HTR-8/SVneo (cell line): ENCODE measurements at places on chromosomes 11 and 22.

- no peak for DNase-seq
Measured at GRCh38 chr22:31332010-31332409, 14.1 kb downstream of the PATZ1 start.

GRCh38 chr11:27807596-27807995 lies 107.3 kb upstream of the BDNF start:
- no peak for DNase-seq

GRCh38 chr11:117426941-117427340 lies 99.3 kb downstream of the CEP164 start:
- DNase-seq, result no peak

DNA sequence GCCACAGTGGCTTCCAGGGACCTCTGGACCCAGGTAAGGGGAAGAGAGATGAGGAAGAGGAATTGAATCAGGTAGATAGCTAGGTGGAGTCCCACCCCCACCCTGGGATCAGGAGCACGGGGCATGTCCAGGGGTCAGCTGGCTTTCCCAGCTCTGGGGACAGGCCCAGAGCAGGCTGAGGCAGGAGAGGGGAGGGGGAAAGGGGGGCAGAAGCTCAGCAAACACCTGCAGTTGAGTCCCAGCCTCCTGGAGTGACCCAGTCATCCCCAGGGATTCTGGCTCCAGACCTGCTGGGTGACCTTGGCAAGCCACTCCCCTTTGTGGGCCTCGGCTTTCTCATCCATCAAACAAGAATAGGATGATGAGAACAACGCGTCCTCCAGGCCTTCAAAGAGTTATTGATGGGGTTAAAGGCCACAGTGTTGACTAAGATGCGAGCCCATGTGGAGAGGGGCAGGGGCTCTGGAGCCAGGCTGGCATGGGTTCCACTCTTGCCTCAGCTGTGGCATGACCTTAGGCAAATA lies 16.0 kb downstream of the STARD10 start:
- no peak for DNase-seq

DNA sequence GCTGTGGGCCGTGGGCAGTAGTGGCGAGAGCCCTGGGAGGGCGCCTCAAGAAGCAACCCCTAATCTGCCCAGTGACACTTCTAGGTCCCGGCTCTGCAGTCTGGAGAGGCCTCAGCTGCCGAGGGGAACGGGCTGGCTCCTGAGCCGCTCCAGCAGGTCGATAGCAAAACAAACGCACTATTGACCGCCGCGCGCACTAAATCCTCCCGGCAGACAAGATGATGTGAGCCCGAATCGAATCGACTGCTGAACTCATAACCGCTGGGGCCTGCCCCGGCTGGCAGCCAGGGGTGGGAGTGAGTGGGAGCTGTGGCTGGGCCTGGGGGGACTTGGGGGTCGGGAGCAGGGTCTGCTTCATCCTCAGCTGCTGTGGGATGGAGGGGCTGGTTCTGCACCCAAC lies 36.1 kb downstream of the FLRT1 start:
- DNase-seq, result no peak

- DNase-seq, result no peak
Measured at GRCh38 chr11:76642341-76642740, 28.2 kb downstream of the LRRC32 start.

DNA sequence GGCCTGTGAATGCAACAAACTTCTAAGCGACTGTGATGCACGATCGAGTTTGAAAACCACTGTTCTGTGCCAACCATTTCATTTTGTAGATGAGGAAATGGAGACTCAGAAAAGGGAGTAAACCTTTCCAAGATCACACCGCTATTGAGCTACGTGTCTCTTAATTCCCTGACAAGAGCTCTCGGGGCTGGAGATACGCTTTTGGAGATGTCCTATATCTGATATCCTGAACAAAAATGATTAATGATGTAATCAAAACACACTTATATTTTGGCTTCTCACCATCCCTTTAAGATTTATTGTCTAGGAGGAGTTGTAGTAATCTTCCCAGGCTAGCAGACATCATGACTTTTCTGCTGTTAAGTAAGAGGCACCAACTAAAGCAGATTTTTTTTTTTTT lies 1.7 kb upstream of the PARVA start:
- DNase-seq, result no peak

DNA sequence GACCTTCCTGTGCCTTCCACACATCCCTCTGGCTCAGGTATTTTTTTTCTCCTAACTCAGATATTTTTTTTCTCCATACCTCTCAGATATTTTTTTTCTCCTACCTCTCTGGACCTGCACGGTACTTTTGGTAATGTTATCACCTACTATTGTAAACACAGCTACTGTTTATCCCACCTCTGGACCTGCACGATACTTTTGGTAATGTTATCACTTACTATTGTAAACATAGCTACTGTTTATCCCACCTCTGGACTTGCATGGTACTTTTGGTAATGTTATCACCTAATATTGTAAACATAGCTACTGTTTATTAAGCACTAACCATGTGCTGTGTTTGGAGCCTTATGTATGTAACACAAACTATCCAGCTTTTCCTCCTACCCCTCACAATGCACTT lies 12.1 kb upstream of the UPB1 start:
- no peak for DNase-seq

- no peak for DNase-seq
Measured at GRCh38 chr11:130145975-130146776, 13.4 kb upstream of the ST14 start.

DNA sequence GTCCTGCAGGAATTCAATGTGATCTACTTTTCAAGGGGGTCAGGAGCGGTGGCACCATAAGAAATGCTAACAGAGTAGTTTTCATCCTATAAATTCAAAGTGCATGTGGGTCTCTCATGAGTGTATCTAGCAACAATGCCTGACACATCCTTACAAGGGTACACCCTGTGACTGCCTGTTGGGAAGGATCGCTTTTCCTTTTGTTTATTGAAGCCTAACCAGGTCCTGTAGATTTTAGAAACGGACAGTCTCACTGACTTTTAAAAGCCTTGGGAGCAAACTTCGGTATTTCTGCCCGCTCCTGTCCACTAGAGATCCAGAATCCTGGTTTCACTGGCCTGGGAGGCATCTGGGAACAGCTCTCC lies 102.4 kb downstream of the MICAL2 start:
- DNase-seq, result no peak
